ENCODE measurements at places on chromosomes 4 and X. TPM values are rescaled to one million over a fixed set of nuclear protein-coding genes. Genes with fewer than 3 reads are reported as not detected.

Gene SORBS2
- 87.1 TPM for polyA plus RNA-seq

Gene MXRA5
- 0.71 TPM for polyA plus RNA-seq

Gene MSMO1
- polyA plus RNA-seq = 79.8 TPM

Gene SPIN2B
- polyA plus RNA-seq = 7.4 TPM

Gene PRDM8
- not detected for polyA plus RNA-seq

Gene CFAP99
- 0.09 TPM for polyA plus RNA-seq

Gene MAGED1
- 106 TPM for polyA plus RNA-seq

Gene YIPF7
- polyA plus RNA-seq = not detected

Gene GRID2
- polyA plus RNA-seq = 25.5 TPM

Gene LANCL3
- 0.11 TPM for polyA plus RNA-seq

Gene BOD1L1
- 6.8 TPM for polyA plus RNA-seq

Gene DDX53
- polyA plus RNA-seq = not detected

DNA sequence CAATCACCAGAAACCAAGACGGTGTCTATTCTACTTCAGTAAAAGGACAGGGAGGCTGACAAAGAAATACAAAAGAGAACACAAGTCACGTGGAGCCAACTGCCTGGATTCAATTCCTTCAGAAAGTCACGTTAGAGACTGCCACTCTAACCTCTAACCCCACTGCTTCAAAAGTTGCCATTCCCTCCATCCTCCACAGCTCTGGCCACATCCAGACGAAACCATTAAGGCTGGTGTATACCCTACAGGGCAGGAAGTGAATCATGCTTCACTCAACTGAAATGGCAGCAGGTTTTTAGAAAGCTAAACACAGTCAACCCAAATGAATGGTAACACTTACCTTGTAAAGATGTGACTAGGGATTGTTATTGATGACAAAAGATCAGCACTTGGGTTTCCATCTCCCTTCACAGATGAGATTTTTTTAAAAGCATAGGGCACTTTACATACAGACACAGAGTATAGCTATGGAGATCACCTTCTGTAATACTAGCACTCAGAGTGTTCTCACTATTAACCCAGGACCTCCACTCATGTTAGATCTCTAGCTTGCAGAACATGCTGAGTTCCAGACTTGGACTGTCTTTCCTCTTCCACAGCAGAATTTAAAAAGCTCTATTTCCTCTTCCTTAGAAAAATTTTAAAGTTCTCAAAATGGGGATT, 37.4 kb downstream of the MAML3 start:
- DNase-seq = no peak

GRCh38 chrX:108029928-108030711, 14.7 kb upstream of the VSIG1 start:
- no peak for DNase-seq

GRCh38 chr4:153589703-153590595, 94.1 kb upstream of the TLR2 start:
- no peak for DNase-seq

GRCh38 chr4:57099363-57099762, 10.8 kb downstream of the IGFBP7 start:
- DNase-seq = no peak

- no peak for DNase-seq
Measured at GRCh38 chr4:147480502-147480890, 401 bp upstream of the EDNRA start.

DNA sequence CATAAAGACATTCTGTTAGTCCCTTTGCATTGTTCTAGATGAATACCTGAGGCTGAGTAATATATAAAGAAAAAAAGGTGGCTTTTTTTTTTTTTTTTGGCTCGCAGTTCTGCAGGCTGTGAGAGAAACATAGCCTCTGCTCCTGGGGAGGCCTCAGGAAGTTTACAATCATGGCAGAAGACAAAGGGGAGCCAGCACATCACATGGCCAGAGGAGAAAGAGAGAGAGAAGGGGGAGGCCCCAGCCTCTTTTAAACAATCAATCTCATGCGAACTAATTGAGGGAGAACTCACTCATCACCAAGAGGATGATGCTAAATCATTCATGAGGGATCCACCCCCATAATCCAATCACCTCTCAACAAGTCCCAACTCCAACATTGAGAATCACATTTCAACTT, 364.0 kb upstream of the EPHA5 start:
- DNase-seq = no peak

DNA sequence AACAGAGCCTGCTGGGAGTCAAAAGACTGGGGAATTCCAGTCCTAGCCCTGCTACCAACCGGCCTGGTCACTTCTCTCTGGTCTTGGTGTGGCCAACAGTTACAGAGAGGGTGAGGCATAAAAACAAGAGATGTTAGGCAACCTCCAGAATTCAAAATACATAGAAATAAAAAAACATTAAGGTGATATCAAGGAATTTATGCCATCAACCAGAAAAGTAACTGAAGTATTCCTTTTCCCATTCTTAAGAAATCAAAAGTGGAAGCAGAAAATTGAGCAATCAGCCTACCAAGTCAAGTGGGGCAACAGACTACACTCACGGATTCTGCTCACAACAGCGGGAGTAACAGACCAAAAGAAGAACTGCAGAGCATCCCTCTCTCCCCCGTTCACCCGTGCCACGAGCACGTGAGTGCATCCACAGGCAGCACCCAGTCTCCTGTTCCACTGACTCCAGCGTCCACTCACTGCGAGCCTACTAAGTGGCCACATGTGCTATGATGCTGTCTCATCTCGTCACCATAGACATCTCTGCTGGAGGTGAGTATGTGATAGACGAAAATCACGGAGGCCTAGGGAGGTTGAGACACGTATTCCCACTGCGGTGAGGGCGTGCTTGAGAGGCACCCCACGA, 29.3 kb downstream of the AFAP1 start:
- DNase-seq = no peak

GRCh38 chr4:137934911-137935310, 307.2 kb downstream of the SLC7A11 start:
- DNase-seq = no peak

GRCh38 chr4:11497972-11498371, 69.3 kb upstream of the HS3ST1 start:
- no peak for DNase-seq

GRCh38 chr4:110361921-110362320, 114.0 kb upstream of the ENPEP start:
- no peak for DNase-seq

GRCh38 chr4:145178740-145179280, 1.6 kb downstream of the OTUD4 start:
- no peak for DNase-seq

GRCh38 chr4:109506890-109507289, 53.2 kb upstream of the MCUB start:
- no peak for DNase-seq

GRCh38 chrX:56729152-56729850, at the start of gene NBDY:
NBDY (plus strand) TSS chrX:56729243; CDS start chrX:56729354, 111 bp downstream.
- DNase-seq = no peak

- no peak for DNase-seq
Measured at GRCh38 chr4:10722957-10723356, 38.4 kb upstream of the CLNK start.

DNA sequence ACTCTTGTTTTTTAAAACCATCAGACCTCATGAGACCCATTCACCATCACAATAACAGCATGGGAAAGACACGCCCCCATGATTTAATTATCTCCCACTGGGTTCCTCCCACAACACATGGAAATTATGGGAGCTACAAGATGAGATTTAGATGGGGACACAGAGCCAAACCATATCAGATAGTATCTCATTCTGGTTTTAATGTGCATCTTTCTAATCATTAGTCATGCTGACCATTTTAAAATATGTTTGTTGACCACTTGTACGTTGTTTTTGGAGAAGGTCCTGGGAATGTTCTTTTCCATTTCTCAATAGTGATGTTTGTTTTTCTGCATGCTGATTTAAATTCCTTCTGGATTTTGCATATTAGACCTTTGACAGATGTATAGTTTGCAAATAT, 119.0 kb downstream of the RTL3 start:
- no peak for DNase-seq

DNA sequence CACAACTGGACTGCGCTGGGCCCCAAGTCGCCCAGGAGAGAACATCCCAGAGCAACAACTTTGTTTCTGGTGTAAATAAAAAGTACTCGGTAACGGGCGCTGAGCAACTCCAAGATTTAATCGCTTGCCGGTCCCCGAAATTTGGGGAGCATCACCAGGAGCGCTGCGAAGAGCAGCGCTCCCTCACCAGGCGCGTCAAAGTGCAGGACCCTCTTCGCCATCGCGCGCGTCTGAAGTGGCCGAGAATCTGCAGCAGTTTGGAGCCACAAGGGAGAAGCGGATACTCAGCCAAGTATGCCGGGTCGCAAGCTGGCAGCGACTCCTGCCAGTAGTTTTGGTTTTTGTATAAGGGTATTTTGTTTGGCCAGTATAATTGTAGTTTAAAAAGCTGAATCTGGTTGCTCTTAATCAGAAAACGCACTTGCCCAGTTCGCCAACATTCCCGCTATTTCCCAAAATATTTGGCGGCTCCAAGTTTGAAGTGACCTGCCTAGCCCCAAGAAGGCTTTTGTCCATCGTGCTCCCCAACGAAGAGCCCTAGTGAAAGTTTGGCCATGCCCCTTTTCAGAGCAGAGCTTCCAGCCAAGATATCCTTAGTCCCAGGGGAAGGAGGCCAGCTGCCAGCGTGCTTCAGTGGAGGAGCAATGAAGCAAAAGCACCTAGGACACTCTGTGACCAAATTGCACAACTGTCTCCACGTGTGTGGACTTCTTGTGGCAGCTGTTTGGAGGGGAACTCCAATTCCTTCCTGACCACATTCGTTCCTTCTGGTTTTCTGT, 557 bp upstream of the KDR start:
- DNase-seq = peak; percentile 49

GRCh38 chr4:88533088-88533790, 9.7 kb upstream of the PYURF start:
- no peak for DNase-seq

DNA sequence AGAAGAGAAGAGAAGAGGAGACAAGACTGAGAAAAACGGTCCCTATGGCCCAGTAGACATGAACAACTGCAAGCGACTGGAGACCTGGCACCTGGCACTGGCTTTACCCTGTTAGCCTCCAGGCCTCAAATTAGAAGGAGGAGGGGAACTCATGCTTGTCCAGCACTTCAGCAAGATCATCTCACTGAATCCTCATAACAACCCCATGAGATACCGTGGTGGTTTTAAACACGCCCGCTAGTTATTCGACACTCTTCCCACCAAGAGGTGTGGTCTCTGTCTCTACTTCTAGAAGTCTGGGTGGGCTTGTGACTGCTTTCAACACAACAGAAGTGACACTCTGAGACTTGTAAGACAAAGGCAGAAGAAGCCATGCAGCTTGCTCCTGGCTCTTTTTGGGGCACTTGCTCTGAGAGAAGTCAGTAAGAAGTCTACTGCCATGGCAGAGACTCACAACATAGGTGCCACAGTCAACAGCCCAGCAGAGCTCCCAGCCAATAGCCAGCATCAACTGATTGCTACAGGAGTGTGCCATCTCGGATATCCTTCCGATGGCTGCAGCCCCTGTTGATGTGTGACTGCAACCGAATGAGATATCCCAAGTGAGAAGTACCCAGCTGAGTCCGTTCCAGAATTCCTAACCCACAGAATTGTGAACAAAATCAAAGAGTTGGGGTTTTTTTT, 34.0 kb upstream of the BCOR start:
- no peak for DNase-seq

DNA sequence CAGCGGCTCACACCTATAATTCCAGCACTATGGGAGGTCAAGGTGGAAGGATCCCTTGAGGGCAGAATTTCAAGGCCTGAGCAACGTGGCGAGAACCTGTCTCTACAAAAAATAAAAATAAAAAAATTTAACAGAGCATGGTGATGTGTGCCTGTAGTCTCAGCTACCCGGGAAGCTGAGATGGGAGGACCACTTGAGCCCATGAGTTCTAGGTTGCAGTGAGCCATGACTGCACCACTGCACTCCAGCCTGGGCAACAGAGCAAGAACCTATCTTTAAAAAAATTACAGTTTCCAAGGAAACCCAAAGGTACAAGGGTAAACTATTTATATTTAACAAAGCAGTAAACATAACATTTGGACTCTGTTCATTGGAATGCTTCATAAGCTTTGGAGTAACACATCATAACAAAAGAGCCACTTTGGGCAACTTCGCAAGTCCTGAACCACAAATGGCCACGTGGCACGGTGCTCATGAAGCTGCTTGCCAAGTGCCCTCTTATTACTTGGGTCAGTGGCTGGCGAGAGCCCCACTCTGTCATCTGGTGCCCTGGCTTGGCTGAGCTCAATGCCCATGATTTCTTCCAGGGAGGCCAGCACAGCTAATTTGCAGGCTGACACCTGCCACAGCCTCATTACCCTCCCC, 165.6 kb downstream of the SH3KBP1 start:
- DNase-seq = no peak

GRCh38 chr4:8414377-8414776, 26.1 kb downstream of the ACOX3 start:
- no peak for DNase-seq

DNA sequence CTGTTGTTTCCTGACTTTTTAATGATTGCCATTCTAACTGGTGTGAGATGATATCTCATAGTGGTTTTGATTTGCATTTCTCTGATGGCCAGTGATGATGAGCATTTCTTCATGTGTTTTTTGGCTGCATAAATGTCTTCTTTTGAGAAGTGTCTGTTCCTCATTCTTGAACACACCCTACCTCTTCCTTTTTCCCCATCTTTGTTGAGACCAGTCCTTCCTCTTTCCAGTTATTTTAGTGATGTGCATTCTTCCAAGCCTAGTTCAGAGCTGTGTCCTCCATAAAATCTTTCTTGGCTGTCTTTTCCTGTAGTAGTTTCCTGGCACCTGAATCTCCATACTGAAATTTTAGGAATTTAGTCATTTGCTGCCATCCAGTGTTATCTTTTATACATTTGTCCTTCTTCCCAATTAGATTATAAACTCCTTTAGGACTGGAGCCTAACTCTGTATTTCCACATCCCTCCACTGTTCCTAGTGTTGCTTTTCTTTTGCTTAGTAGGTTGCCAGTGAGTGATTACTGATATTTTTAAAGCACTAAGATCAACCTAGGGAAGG, 11.4 kb downstream of the FHIP1A start:
- DNase-seq = no peak

GRCh38 chr4:138414202-138414601, 172.1 kb upstream of the SLC7A11 start:
- DNase-seq = no peak

GRCh38 chr4:6769233-6769988, 13.1 kb upstream of the KIAA0232 start:
- no peak for DNase-seq

DNA sequence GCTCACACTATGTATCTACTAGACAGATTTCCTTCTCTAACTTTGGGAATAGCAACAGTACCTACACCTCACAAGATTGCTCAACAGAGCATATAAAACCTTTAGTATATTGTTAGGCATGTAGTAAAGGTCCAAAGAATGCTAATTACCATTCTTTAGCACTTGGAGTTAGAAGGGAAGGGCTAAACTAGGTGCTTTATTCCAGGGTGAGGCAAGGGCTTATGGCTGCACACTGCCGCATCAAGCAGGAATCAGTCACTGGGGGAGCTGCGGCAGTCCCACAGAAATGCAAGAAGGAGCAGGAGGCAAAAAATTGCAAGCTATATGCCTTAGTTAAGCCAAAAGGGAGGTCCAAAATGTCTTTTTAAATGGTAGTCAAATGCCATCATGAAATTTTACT, 162.7 kb downstream of the PPP3CA start:
- DNase-seq = no peak
